ENCODE measurements at places on chromosomes 3 and 15. TPM values are rescaled to one million over a fixed set of nuclear protein-coding genes. Genes with fewer than 3 reads are reported as not detected.
A peak's percentile ranks its signal among the peaks of the same experiment; 100 is the strongest.

Gene NRG4
- total RNA-seq: not detected

Gene CP
- 42.6 TPM for total RNA-seq

Gene ADPRH
- total RNA-seq: not detected

Gene LIPC
- total RNA-seq: 15.0 TPM

Gene CADM2
- total RNA-seq: not detected

Gene PIERCE2
- total RNA-seq: not detected

Gene CRYGS
- total RNA-seq: 2.1 TPM

Gene NR1I2
- 10.9 TPM for total RNA-seq

Gene CELF6
- 0.10 TPM for total RNA-seq

Gene DLEC1
- not detected for total RNA-seq

Gene BUB1B
- 63.5 TPM for total RNA-seq

Gene CYP11A1
- total RNA-seq: 0.66 TPM

Gene CHRM5
- not detected for total RNA-seq

Gene OR5K2
- not detected for total RNA-seq

Gene ZBTB11
- total RNA-seq: 24.6 TPM

DNA sequence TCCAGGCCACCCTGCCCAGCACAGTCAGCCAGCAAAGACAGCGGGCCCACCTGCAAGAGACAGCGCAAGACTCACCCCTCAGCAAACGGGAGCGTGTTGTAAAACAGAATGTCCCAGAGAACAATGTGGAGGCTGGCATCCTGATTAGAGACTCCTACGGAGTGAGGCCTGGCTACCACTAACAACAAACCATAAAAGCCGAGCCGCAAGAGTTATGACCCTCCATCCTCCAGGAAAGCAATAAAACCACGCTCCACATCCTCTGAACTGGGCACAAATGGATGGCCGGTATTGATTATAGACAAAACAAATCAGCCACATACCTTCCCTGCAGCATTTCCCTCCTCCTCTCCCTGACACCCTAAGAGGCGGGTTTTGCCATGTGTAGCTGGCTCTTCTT is 75.8 kb upstream of the LIPC start:
- no peak for DNase-seq

DNA sequence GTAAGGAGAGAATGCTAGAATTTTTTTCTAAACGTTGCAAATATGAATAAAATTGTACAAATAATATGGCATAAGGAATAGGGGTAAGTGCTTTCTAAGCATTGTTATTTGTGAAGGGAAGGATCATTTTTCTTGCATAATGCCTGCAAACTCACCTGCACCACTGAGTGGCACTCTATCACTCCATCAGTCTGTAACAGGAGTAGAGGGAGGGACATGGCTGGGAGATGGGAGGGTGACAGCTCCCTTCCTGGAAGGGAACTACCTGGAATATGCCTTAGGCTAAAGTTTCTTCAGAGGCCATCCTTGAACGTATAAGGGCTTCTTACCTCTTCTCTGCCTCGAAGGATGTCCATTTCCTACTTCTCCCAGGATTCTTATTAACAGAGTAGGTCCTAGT is 3.0 kb downstream of the NAALADL2 start:
- peak; percentile 1 for DNase-seq

GRCh38 chr15:34084086-34084485 is 17.6 kb downstream of the EMC7 start:
- DNase-seq: no peak

DNA sequence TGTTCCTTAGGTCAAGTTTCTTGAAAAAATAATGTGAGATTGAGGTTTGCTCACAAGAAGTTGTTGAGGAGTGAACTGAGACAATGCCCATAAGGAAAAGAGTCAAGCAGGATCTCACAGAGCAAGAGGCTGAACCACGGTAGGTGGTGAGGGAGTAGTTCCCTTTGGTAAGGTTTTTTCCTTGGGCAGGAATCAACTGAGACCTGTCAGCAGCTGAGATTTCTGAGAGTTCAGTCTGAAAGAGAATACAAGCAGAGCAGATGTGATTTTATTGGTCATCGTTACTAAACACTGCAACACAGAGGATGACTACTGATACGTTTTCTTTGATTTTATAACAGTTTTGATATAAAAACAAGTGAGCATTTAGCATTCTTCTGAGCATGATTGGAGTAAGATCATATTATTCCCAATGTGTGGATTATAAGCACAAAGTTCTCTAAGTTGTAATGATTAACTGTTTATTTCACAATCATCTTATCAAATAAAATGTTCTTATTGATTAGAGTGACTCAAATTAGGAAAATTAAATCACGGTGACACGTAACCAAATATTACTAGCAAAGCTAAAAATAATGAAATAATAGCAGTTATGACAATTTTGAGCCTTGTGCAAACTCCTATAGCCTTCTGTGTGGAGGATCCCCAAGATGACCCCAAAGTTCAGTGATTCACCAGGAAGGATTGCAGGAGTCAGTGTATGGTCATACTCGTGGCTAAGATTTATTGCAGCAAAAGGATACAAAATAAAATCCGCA is 346.2 kb upstream of the ZNF717 start:
- no peak for DNase-seq

DNA sequence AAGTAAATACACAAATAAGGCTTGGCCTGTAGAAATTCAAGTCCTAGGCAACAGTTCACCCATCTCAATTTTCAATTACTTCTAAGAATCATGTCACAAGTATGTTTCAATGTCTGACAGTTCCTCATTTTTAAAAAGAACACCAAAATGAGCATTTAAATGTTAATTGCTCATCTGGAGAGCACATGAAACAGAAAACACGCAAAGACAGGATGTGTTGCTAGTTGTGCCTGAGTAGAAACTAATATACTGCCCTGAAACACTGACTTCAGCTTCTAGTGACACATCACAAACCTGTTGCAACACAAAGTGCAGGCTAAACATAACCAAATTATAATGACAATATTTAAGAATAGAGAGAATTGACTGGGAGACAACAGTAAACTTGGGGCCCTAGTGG is 167.3 kb upstream of the THBS1 start:
- DNase-seq: no peak

GRCh38 chr3:88180398-88180999 is 30.7 kb downstream of the C3orf38 start:
- no peak for DNase-seq

DNA sequence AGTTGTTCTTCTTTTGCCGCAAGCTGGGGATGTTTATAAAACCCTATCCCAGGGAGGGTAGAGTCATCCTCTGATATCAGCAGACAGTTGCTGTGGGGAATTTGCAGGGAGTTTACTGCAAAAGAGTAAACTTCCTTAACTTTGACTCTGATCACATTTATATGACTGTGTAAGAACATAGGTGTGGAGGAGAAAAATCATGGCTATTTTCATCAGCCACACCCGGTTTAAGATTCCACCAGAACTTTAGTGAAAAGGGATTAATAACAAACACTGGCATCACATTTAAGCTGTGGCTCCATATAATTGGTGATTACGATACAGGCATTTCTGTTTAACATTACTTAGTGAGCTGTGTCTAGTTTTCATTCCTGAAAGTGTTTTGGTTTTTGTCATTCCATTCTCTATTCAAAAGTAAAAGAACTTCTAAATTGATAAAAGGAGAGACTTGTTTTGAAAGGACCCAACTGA is 143.1 kb downstream of the MYLK start:
- DNase-seq: no peak

- peak; percentile 90 for DNase-seq
Measured at GRCh38 chr3:157130467-157131251, 29.3 kb downstream of the CCNL1 start.

DNA sequence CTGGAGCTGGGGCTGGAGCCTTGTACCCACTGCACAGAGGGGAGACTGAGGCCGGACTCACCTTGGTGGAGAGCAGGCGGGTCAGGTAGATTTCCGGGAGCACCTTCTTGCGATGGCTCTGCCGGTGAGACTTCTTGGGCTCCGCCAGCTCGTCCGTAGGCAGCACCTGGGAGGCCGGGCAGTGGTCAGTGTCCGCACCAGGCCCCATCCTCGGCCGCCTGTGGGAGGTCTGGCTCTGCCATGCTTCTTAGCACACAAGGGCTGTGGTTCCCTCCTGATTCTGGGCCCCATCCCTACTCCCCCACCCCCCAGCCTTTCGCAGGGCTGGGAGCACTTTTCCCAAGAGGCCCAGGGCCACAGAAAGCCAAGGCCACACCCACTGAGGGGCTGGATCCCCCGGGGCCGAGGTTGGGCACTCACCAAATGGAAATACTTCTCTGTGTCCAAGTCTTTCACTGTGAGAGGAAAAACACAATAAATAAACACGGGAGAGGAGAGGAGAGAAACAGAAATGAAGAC is 17.4 kb downstream of the H1-8 start:
- no peak for DNase-seq

- DNase-seq: no peak
Measured at GRCh38 chr15:98717942-98718341, 69.6 kb downstream of the IGF1R start.

DNA sequence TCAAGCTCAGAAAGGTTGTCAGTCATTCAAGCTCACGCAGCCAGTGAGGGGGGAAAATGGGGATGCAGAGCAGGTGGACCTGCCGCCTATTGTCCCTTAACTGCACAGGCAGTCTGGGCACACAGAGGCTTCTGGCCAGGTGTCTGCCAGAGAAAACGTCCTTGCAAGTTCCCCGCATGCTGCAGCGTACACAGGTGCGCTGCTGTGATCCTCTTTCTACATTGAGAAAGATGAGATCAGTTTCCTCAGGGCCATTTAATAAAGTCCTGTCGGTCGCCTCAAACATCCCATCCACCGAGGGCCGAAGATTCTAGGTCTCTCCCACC is 445 bp upstream of the TSEN2 start:
- DNase-seq: no peak

DNA sequence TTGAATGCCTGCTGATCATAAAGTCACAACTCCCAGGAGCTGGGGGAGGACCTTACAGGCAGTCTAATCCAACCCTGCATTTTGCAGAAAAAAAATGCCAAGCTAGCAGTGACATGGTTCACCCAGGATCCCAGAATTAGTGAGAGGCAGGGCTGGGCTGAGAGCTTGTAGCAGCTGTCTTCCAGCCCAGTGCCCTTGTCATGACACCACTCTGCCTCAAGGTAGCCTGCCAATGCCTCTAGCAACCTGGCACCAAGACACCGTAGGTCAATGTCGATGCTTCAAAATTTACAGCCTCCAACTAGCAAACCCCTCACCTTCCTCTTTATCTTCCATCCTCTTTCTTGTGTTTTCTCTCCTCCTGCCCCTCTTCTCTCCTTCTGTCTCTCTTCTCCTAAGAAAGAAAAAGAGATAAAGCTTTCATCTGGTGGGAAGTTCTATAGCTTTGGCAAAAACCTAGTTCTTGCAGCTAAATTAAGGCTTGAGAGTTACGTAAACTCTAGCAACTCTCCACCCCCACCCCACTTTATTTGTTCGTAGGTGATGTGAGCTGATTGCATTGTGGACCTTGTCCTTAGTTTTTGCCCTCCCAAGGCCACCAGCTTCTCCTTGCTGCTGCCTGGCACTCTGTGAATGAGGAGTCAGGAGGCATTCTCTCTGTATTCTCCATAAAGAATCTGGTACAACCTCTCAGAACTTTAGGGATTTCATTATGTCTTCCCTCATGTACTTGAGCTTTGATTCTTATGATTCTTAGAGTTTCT is 18.3 kb upstream of the BFSP2 start:
- DNase-seq: peak; percentile 28

- DNase-seq: no peak
Measured at GRCh38 chr3:62604298-62604697, 230.9 kb upstream of the FEZF2 start.

DNA sequence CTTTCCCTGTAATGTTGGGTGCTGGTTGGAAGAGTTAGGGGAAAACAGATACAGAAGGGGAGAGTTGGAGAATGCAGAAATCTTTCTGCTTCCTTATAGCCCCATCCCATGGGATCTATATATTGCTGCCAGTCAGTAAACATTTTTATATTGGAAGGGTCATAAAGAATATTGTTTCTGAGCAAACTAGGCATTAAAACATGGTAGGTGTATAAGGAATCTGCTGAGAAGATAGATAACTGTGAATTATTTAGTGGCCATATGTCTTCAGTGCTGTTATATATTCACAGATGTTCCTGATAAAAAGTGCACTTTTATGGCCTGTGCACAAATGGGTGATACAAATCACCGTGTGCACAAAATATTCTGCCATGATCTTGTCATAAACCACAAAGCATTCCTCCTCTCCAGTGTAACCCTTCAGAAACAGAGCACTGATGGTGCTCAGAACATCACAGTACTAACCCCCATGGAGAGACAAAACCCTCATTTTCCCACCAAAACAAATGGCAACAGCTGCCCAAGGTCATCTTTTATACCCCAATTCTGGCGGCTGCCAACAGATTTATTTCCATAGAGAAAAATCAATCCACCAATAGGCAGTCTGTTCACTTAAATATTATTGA is 269.3 kb downstream of the SLC9A9 start:
- no peak for DNase-seq

DNA sequence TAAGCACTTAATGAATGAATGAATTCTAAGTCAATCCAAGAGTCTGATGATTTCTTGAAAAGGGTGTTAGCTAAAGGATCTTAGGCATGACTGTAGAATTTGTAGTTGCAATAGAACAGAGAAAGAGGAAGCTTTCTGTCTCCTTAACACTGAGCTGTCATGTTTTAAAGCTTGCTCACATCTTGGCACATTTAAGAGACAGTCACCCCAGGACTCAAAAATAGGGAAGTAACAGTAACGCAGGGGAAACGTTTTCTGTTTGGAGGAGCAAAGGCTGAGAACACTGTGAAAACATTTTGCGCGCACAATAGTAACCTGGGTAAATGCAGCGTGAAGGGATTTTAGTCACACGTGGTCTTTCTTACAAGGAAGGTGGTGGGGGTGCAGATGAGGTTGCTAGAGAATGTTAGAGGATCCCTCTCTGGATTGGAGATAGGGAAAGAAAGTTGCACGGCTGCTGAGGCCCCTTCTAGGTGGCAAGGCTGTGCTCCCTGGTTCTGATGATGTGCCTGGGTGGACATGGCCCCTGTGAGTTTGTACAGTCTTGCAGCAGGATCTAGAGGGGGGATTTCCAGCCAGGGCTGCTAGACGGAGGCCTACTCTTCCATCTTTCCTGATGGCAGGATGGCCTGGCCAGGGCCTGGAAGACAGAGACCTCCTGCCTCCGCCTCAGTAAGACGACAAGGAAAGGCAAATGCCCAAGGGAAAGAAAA is 12.0 kb downstream of the STARD5 start:
- DNase-seq: no peak

- no peak for DNase-seq
Measured at GRCh38 chr3:145951441-145951840, 209.5 kb downstream of the PLOD2 start.

DNA sequence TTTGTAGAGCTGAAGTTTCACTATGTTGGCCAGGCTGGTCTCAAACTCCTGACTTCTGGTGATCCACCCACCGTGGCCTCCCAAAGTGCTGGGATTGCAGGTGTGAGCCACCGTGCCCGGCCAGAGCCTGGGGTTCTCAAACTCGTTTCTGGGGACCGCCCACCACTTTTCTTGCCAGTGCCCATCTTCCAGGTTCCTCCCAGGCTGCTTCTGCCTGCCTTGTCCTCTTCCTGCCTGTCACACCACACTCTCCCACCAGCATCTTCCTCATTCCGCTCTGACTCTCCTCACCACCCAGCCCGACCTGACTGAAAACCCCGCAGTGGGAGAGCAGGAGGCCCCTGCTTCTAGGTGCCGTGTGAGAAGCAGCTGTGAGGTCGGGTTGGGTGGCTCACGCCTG is 3.1 kb upstream of the DYNLT2B start:
- DNase-seq: no peak

GRCh38 chr3:46632792-46633191 is 20.5 kb downstream of the FAM240A start:
- peak; percentile 30 for DNase-seq

- DNase-seq: no peak
Measured at GRCh38 chr15:44381236-44381635, 46.2 kb upstream of the CTDSPL2 start.

GRCh38 chr15:47887241-47887800 is 170.0 kb downstream of the SEMA6D start:
- DNase-seq: no peak

Measured in HepG2 (cell line).